Naive thymus-derived CD8-positive, alpha-beta T cell (primary cell): ENCODE measurements at places on chromosomes 11 and 22.

GRCh38 chr11:36507824-36508489 lies 2.1 kb downstream of the TRAF6 start:
- no peak for DNase-seq

DNA sequence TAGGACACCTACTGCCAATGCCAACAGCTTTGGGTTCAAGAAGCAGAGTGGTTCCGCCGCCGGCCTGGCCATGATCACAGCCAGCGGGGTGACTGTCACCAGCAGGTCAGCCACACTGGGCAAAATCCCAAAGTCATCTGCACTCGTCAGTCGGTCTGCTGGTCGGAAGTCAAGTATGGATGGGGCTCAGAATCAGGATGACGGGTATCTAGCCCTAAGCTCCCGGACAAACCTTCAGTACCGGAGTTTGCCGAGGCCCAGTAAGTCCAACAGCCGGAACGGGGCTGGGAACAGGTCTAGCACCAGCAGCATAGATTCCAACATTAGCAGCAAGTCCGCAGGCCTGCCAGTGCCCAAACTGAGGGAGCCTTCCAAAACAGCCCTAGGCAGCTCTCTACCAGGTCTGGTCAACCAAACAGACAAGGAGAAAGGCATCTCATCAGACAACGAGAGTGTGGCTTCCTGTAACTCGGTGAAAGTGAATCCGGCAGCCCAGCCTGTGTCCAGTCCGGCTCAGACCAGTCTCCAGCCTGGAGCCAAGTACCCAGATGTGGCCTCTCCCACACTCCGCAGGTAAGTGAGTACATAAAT lies 115.1 kb downstream of the DBX1 start:
- no peak for DNase-seq

DNA sequence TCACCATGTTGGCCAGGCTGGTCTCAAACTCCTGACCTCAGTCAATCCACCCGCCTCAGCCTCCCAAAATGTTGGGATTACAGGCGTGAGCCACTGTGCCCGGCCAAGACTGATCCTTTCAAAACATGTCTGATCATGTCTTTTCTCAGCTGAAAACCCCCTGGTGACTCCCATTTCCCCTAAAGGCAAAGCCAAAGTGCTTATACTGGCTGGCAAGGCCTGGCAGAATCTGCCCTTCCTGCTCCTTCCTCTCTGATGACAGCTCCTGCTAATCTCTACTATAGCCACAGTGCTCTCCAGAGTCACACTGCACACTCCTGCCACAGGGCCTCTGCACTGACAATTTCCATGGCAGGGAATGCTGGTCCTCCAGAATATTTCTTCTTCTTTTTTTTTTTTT lies 2.6 kb upstream of the MCHR1 start:
- no peak for DNase-seq

DNA sequence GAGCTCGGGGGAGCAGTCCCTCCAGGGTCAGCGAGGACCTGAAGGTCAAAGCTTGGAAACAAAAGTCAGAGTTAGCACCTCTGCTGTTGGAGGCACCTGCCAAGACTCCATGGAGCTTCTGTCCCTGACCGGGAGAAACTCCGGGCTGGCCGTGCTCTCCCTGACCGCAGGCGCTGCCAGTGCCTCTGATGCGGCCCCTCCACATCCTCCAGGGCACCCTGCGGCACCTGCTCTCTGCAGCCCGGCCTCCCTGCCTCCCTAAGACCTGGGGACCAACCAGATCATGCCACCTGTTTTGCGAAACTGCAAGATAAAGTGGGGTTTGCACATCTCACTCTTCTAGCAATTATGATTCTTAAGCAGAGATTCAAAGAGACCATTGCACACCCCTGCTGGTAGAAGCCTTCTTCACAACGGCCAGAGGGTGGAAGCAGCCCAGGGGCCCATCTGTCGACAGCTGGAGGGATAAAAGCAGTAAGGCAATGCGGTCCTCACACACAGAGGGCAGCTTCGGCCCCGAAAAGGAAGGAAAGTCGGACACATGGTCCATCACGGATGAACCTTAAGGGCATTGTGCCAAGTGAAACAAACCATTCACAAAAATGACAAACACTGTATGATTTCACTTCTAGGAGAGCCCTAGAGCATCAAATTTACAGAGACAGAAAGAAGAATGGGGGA lies 477.1 kb downstream of the BRD1 start:
- no peak for DNase-seq

DNA sequence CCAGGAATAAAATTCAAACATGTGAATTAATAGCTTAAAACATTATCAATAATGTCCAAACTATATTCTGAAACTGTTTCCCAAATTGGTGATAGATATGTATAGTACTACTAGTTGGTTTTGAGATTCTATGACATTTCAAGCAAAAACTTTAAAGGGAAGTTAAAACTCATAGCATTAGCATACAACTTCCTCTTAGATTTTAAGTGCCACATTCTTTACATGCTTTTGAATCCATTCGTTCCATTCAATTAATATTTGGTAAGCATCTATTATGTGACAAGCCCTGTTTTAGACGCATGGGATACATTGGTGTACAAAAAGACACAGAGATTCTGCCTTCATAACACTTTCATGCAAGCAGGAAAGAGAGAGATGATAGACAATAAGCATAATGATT lies 8.9 kb downstream of the PATL1 start:
- no peak for DNase-seq

GRCh38 chr22:44116755-44117684 lies 63.7 kb upstream of the PARVG start:
- no peak for DNase-seq

GRCh38 chr11:75319035-75319877 lies 32.2 kb downstream of the ARRB1 start:
- DNase-seq = no peak

- DNase-seq = no peak
Measured at GRCh38 chr11:62805961-62806441, 761 bp upstream of the NXF1 start.

GRCh38 chr11:36475192-36475591 lies 34.9 kb downstream of the TRAF6 start:
- DNase-seq = no peak

DNA sequence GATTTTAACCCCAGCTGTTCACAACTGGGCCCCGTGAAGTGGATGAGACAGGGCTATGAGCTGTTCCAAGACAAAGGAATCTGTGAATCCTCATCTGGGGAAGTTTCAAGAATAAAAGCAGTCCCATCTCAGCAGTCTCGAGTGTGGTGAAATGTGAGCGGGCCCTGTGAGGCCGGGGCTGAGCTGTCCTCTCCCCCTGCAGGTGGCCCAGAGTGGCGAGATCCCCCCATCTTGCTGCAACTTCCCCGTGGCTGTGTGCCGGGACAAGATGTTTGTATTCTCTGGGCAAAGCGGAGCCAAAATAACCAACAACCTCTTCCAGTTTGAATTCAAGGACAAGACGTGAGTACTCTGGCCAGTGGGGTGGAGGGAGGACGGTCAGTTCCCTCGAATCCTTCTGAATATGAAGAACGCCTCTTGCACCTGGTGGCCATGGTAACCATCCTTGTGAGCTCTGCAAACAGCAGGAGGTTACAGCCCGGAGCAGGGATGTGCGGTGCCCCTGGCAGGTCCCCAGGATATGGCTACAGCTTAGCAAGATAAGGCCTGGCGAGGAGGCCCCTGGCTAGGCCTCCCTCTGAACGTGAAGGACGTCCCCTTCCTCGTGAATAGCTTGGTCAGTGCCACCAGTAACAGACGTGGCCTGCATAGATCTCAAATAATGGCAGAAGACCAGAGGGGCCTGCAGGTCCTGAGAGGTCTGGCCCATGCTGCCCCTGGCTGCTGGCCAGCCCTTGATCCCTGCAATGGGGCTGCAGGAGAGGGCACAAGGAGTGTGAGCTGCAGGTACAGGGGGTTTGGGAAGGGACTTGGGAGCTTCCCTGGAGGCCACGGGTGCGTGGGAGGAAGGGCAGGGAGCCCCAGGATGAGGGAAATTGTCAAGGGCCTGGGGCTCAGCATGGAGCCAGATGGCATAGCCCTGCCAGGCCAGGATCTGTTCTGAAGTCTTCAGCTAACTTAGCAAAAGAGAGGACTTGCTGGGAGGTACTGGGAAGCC lies 8.4 kb downstream of the LZTR1 start:
- no peak for DNase-seq

DNA sequence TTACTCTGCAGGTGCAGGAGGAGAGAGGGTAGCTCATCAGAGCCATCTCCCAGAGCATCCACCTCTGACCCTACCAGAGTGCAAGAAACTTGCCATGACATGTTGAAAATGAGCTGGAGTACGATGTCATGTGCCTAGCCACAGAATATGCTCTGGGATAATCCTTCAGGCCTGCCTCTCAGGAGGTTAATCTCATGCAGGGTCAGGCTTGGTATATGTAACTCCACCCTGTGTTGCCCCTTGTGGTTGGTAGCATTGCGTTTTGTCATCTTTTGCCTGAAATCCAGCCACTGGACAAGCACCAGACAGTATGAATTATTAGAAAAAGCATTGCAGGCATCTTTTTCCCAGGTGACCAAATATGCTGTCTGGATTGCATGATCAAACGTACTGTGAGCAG lies 36.2 kb downstream of the CNTF start:
- no peak for DNase-seq

DNA sequence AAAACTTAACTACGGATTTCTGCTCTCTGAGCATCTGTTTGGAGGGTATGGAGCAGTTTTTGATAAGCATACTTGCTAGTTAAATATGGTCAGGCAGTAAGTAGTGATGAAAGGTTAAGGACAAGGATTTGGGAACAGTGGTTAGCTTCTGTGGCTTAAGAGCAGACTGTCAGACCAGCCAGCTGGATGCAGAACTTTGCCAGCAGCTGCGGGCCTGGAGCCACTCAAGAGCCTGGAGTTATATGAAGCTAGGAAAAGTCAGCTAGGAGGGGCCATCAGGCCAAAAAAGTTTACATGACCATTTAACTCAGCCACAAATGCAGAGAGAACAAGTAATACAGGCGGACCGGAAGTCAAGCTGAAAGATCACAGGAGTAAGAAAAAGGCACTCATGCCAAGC lies 1817.7 kb downstream of the LRRC4C start:
- no peak for DNase-seq

DNA sequence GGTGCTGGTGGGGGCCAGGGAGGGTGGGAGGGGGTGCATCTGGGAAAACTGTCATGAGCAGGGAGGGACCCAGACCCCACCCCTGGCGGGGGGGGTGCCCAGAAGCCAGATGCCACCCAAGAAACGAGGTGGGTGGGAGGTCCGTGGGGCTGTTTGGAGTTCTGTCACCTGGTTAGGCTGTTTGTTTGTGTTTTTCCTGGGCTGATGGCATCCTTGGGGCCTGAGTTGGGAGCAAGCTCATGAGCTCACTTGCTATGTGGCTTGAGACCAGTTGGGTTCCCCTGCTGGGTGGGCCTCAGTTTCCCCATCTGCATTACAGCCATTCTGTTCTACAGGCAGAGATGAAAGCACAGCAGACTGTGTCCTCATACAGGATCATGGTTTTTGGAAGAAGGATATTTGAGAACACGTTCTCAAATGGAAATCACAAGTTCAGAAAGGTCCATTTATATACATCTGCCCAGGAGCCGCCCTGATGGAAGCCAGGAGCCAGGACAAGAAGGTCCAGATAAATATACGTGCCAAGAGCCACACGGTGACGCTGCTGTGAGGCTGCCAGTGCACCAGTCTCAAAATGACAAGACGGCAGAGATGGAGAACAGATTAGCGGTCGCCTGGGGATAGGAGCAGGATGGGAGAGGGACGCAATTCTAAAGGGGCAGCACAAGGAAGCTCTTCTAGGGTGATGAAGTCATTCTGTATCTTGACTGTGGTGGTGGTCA lies 312.9 kb downstream of the MN1 start:
- DNase-seq = no peak

- no peak for DNase-seq
Measured at GRCh38 chr11:114131461-114131864, 72.0 kb downstream of the ZBTB16 start.

DNA sequence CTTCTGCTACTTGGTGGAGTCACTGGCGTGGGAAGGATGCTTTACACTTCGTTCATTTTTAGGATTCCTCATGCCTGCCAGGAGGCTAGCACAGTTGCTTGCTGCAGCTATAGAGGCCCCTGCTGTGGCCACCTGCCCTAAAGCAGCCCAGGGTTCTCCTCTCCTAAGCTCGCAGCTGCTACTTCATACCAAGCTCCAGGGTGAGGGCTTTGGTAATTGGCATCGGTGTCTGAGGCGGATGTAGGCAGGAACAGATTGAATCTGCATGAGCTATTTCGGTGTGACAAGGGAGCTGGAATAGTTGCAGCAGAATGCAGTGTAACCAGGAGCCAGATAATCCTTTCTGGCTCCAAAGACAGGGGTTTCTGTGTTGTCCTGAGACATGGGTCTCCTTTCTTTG lies 133.1 kb downstream of the MICAL2 start:
- no peak for DNase-seq

- no peak for DNase-seq
Measured at GRCh38 chr11:93219440-93219839, 21.6 kb upstream of the SLC36A4 start.

DNA sequence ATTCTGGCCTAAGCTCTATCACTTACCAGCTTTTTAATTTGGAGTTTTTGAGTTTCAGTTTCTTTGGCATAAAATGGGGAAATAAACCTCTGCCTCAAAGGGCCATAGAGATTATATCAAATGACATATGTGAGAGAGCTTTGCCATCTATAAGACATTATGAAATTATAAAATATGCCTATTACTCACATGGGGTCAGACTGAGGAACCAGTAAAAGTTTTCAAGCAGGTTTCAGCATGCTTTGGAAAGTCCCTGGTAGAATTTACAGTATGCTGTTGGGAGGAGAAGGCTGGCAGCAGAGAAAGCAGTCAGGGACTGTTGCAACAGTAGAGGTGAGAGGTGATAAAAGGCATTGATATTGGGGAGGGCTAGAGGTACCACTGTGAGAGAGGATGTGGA lies 13.6 kb upstream of the MTNR1B start:
- DNase-seq = no peak

- peak; percentile 45 for DNase-seq
Measured at GRCh38 chr11:11155962-11156815, 196.9 kb downstream of the CSNK2A3 start.

DNA sequence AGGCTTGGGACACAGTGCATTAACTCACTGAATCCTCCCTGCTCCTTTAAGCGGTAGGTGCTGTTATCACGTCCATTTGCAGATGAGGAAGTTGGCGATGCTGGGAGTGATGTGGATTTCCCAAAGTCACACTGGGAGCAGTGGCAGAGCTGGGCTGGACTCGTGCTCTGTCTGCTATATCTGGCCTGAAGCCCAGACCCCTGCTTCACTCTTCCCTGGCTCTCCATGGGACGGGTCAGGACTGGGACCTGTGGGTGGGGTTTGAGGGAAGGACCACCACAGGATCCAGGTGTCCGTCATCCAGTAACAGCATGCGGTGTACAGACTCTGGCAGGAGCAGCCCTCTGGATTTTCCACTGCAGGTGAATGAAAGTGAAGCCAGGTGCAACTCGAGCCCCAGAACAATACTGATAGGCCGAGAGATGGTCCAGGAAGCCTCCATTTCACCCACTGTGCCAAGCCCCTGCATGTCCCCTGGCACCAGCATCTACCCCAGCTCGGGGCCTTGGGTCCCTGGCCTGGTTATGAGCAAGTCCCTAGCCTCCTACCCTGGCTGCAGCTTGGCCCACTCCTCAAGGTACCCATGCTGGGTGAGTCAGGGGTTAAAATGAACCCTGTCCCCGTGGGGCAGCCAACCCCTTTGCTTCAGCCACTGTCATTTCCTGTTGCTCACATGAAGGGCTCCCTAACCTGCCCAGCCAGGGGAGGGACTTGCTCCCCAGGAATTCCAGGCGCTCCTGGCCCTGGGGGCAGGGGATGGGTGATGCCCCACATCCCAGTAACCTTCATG lies 4.2 kb downstream of the USP2 start:
- no peak for DNase-seq

GRCh38 chr22:38967451-38968450 lies 10.3 kb downstream of the APOBEC3A start:
- no peak for DNase-seq

- DNase-seq = no peak
Measured at GRCh38 chr11:131038597-131038996, 122.3 kb upstream of the SNX19 start.
